ENCODE measurements at places on chromosomes 12 and 14.

DNA sequence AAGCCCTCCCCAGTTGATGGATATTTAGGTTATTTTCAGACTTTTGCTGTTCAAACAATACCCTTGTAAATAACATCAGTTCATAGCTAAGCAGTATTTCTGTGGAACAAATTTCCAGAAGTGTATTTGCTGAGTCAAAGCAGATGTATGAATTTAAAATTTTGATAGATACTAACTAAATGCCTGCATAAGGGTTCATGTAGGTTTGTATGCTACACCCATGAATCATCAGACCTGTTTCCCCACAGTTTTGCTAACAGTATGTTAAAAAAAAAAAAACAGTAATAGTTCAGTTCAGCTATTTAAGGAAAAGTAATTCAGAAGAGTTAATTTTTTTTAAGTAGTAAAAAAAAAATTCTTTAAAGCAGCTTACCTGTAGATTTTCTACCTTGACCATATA, 236.1 kb upstream of the DIO2 start:
- H3K27ac ChIP-seq = no peak overlapping the region
- H3K27me3 ChIP-seq = no peaks in the 10 kb centered on the region
- H3K4me3 ChIP-seq = no peak overlapping the region
- no peak for DNase-seq

- H3K4me3 ChIP-seq = no peak overlapping the region
- no peak for DNase-seq
- no peaks in the 10 kb centered on the region for H3K36me3 ChIP-seq
- no peak overlapping the region for H3K27ac ChIP-seq
These were observed 127.2 kb downstream of the CMAS start for GRCh38 chr12:22173177-22173576.

GRCh38 chr14:24695265-24696241, 61.6 kb upstream of the GZMB start:
- H3K4me1 ChIP-seq = no peaks in the 10 kb centered on the region
- no peaks in the 10 kb centered on the region for H3K36me3 ChIP-seq
- no peak for DNase-seq
- H3K4me3 ChIP-seq = no peak overlapping the region
- H3K27me3 ChIP-seq = peaks cover 2% of the 10 kb centered on the region

GRCh38 chr12:100741084-100741711, 53.4 kb upstream of the ANO4 start:
- H3K4me3 ChIP-seq = no peak overlapping the region
- no peaks in the 10 kb centered on the region for H3K4me1 ChIP-seq
- H3K27me3 ChIP-seq = peaks cover 14% of the 10 kb centered on the region
- DNase-seq = peak; percentile 8

- H3K27me3 ChIP-seq = no peaks in the 10 kb centered on the region
- no peak overlapping the region for H3K27ac ChIP-seq
- peaks cover 20% of the 10 kb centered on the region for H3K36me3 ChIP-seq
- H3K4me3 ChIP-seq = no peak overlapping the region
- H3K4me1 ChIP-seq = no peaks in the 10 kb centered on the region
These were observed 19.1 kb downstream of the RPAP3 start for GRCh38 chr12:47686645-47687240.
